ENCODE measurements at places on chromosomes 5 and 9.
A peak's percentile ranks its signal among the peaks of the same experiment; 100 is the strongest.

DNA sequence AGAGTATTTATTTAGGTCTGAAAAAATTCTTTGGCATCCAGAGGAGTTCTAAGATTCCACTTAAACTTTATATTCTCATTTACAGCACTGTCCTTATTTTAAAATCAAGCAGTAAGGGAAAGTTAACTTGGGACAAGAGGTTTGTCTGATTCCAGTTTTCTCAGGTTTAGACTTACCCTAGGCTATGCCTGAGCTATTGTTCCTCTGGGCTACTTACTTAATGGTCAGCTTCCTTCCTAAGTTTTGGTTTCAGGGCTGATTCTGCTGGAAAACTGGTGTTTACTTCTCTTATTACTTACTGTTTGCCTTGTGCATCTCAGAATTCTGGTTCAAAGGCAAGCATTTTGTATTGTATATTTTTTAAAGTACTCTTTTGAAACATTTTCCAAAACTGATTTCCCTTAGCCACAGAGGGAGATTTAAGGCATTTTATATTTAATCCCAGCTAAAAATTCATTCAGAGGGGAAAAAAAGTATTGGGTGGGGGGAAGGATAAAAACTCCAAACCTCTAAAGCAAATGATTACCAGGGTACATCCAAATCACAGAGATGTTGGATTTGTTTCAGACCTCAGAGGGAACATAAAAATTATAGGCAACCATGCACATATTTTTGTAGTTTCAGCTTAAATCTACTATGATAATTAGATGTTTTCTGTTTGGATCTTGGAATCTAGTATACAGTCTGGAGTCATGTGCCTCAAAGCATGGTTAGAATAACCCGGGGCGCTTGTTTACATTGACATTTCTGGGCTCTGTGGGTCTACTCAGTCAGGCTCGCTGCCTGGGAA lies 290.0 kb downstream of the ARHGAP26 start:
- DNase-seq: no peak

- no peak for DNase-seq
Measured at GRCh38 chr9:121353241-121354061, 16.6 kb downstream of the STOM start.

DNA sequence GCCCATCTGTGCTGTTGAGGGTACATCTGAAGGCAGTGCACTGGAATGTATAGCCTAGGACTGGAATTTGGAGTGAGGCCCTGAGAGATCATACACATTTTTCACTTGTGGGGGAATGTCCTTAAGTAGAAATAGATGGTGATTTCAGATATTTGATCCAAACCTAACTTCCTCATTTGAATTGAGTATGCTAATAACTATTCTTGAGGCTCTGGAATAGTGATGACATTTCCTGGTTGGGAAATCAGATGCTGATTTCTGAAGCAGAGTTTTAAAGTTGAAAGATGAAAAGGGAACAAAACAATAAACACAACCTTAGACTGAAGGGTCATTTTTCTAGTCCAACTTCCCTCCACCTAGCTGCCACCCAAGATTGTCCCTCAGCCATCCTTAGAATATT lies 163.0 kb upstream of the CCDC152 start:
- DNase-seq: no peak

GRCh38 chr5:146965761-146966659 lies 87.5 kb upstream of the PPP2R2B start:
- no peak for DNase-seq

- peak; percentile 83 for DNase-seq
Measured at GRCh38 chr9:127937388-127938297, at the start of gene DPM2. TSS of gene DPM2 (minus strand) at chr9:127937854. CDS start at chr9:127937820, 34 bp downstream.

GRCh38 chr5:153794327-153794726 lies 244.4 kb downstream of the FAM114A2 start:
- DNase-seq: no peak

DNA sequence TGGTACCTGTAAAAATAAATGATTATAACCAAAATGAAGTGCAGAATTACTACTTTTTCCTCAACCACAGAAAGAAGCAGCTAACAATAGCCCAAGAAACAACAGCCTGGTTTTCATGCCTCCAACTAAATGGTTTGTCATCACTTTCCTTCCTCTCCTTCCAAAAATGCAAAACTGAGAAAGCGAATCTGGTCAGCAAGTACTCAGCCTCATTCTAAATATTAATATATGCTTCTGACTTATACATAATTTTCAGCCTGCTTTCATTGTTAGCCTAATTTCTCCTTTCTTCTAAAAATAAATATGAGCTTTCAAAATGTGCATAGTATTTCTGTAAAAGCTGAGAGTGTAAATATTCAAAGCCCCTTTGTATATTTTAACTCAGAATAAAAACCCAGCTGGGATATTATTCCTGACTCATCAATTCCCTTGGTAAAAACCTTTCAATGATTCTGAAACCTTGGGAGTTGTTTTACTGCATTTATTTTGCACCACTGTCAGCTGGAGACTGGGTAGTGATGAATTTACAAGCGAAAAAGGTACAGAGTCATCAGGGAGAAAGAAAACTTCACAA lies 21.5 kb downstream of the RXFP3 start:
- DNase-seq: no peak

DNA sequence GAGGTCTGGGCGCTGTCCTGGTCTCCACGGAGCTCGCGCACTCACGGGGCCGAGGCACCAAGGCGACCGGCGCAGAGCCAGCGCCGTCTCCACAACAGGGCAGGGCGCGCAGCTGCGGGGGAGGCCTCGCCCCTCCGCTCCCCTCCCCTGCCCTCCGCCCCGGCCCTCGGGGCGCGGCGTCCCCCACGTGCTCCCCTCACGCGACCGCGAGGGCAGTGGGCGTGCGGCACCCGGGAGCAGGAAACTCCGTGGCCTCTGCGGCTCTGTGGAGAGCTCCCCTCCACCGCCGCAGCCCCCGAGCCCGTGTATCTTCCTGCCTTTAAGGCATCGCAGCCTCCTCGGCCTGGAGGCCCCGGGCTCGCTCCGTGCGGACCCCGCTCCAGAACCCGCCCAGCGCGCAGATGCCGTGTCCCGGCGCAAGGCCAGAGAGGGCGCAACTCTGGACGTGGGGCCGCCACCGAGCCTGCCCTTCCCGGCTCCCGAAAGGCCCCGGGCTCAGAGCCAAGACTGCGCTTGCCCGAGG lies 708 bp upstream of the TUBB4B start:
- peak; percentile 79 for DNase-seq

GRCh38 chr5:1655496-1656270 lies 131.9 kb upstream of the LPCAT1 start:
- DNase-seq: no peak

DNA sequence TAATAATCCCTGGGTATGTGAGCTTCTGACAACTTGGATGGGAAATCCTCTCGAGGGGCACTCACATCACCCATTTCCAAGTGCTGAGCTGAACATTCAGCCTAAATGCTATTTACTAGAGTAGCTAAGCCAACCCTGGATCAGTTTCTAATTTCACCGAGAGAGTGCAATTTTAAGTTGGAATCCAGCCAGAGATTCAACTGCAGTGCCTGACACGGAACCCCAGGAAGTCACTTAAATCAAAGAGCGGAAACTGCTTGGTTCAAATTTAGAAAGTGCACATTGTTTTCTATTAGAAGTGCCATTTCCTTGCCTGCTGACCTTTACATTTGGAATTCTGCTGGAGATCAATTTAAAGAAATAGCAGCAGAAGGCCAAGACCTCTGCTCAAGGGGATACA lies 8.8 kb downstream of the SPRY4 start:
- peak; percentile 29 for DNase-seq

DNA sequence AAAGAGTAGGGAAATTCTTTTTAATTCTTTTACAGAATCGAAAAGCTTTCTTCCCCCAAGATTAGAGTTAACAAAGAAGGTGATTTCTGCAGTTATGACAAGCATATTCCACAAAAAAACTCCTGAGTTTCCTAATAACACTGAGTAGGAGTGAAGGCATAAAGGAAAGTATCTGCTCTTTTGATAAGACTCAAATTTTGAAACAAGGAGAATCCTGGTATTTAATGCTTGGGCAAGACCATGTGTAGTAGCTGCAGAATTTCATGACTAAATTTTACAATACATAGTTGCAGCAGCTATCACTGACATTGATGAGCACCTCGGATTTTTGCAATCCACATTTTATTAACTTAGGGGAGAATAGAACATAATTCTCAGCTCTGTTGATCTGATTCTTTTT lies 92.6 kb downstream of the MARCHF3 start:
- DNase-seq: no peak

DNA sequence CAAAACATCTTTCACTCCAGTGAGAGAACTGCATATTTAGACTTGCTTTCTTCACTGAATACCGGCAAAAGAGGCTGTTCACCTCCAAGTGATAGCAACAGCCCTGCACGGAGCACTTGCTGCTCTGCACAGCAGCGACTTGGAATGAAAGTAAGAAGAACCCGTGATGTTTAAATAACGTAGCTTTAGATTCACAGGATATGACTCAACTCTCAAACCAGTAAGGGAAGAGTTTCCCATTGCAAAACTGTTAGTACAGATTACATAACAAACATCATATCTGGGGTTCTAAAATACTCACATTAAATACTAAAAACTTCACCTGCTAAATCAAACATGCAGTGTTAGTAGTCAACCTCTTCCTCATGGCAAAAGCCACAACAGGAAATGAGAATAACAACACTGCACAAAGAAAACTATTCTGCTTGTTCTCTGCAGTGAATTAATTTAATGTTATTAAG lies 203.4 kb downstream of the MCTP1 start:
- DNase-seq: no peak

- no peak for DNase-seq
Measured at GRCh38 chr5:139712412-139712811, 64.3 kb downstream of the CXXC5 start.

GRCh38 chr5:58406394-58406793 lies 53.5 kb downstream of the PLK2 start:
- no peak for DNase-seq

GRCh38 chr9:31347082-31347617 lies 1037.3 kb upstream of the ACO1 start:
- DNase-seq: no peak

GRCh38 chr9:108903420-108904103 lies 30.4 kb downstream of the ELP1 start:
- no peak for DNase-seq

DNA sequence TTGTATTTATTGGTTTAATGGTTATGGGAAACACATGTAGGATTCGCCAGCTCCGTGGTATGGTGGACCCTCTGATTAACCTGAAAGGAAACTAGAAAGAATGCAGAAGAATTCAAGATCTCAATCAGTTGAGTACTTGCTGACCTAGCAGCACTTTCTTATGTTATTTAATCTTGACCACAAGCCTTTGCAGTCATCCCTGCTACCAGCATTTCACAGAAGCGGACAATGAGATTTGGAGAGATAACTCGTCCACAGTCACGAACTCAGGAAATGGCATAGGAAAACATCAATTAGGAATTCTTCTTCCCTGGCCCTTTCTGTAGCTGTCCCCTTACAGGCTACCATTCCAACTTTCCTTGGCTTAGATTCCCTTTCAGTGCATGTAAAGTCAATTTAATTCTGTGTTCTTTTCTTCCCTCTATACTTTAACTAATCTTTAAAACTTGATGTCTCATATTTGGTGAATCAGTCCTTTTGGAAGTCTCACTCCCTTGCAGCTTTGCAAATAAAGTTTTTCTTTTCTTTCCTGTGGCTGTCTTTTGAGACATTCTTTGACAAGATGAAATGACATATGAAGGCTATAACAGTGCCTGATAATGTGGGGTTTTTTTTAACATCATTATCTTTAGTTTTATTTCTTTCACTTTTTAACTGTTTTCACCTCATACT lies 1.3 kb upstream of the SLC44A1 start:
- DNase-seq: no peak

DNA sequence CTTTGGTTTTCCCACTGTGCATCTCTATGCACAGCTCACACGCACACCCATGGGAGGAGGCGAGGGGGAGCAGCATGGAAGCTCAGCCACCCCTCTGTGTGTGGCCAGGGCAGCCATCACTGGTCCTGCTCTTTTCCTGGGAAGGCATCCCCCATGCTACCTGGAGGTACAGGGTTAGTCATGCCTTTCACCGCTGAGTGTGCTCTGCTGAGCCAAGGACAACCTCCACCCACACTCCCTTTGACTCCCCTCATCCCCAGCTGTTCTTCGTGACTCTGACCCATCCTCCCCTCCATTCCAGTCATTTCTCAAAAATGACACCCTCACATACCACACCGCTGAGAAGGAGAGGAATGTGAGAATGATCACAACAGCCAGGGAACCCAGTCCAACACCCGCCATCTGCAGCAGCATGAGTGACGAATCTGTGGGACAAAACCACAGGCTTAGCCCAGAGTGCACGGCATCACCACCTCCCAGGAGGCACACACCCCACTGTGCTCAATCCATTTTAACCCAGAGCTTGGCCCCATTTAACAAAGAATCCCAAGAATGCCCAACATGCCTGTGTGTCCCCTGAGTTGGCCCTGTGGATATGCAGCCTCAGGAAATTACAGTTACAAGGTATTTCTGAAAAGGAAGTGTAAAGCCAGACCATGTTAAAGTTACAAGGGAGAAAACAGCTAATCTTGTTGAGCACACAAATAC lies 133.4 kb downstream of the SUSD1 start:
- DNase-seq: no peak

GRCh38 chr9:71795097-71795813 lies 26.9 kb upstream of the CEMIP2 start:
- DNase-seq: peak; percentile 95

- no peak for DNase-seq
Measured at GRCh38 chr9:83281306-83282255, 218.6 kb upstream of the RASEF start.

DNA sequence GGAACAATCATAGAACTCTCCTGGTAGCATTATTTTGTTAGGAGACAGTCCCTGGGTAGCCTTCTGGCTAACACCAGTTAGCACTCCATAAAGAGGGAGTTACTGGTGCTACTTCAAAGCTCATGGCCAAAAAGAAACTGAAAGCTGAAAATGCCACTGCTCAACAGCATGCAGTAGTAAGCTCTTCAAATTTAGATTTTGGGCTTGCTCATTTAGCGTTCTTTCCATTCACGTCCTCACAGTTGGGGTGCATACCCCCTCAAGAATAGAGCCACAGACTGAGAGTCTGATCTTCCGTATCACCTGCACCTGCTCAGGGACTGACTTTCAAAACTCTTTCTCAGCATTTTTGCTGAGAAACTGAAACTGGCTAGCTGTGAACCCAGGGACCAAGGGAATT lies 24.7 kb downstream of the NTRK2 start:
- DNase-seq: no peak

DNA sequence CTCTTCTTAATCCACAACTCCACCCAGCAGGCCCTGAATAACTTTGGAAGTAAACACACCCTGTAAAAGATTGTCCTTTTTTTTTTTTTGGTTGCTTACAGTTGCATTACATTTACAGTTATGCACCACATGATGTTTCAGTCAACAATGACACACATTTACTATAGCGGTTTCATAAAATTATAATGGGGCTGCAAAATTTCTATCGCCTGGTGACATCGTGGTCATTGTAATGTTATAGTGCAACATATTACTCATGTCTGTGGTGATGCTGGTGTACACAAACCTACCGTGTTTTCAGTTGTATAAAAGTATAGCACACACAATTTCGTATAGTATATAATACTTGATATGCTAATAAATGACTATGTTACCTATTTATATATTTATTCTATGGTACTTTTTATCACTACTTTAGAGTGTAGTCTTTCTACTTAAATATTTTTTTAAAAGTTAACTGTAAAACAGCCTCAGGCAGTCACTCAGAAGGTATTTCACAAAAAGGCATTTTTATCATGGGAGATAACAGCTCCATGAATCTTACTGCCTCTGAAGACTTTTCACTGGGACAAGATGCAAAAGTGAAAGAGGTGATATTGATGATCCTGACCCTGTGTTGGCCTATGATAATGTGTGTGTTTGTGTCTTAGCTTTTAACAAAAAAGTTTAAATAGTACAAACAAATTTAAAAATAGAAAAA lies 695.4 kb upstream of the CDH18 start:
- no peak for DNase-seq

Data from T-helper 2 cell (primary cell).